ENCODE measurements at places on chromosomes 2 and 18.

DNA sequence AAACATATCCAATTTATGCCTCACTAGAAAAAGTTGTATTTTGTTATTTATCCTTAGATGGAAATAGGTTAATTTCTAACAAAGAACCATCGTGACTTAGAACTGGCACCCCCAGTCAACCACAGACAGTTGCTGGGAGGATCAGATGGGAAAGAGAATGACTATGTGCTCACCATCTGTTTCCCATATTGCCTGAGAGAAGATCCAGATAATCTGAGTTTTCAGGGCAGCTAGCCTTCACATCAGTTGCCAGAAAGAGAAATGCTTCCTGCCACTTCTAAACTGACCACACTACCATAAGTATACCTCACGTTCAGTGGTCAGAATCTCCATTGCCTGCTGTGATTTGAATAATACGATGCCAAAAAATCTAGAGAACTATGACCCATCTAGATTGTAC, 28.4 kb upstream of the NEB start:
- DNase-seq: no peak

DNA sequence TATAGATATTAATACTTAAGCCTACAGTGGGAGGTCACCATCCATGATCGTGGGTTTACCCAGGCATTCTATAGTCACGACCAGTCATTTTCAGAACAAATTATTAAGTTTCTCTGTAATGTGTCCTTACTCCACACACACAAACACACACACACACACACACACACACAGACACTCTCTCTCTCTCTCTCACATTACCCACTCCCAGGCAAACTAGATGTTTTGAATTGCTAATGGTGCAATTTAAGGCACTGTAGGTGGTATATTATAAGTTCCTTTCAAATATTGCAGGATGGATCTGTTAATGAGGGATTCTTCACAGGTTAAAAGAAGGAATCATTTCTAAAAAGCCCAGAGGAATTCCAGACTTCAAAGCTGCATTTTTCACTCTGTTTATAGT, 657.8 kb downstream of the MBD2 start:
- no peak for DNase-seq

DNA sequence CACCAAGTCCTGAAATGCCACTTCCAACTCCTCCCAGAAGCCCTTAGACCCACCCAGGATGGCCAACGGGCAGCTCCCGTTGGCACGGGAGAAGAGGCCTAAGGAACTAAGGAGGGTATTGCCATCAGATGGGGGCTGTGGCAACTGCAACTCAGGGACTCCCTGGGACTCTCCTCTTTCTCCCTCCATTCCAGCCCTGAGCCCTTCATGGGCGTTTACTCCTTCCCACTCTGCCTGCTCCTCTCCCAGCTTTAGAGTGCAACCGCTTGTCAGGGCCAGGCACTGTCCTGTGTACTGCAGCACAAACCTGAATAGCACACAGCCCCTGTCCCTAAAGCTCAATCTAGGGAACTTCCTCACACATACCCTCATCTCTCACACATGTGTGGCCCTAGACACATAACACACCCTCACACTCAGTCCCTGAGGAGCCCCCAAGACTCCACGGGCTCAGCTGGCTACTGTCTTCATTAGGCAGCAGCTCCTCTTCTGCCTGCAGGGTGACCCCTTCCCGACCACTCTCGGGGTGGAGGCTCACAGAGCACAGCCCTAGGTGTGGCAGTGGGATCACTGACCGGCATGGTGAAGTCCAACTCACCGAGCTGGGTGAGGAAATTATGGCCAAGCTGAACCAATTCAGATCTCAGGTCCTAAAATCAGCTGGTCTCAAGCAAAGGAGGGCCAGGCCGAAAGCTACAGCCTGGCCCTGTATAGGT, 316.3 kb downstream of the CELF4 start:
- no peak for DNase-seq

DNA sequence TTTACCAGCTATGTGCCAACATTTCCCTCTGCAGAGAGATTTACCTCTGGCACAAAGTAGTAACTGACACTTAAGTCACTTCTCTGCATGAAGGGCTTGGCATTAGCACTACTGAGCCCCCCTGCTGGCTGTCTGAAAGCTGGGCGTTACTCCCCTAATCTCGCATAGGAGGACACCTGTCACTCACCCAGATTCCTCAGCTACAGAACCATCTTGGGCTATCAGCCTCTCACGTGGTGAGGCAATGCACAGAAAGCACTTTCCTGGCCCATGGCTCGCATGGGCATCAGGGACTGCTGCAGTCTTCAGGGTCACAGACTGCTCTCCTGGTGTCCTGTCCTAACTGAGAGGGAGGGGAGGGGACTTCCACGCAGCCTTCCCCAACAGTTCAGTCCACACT, 12.0 kb downstream of the SERPINE2 start:
- DNase-seq: no peak

GRCh38 chr2:63667132-63667700, 78.5 kb downstream of the MDH1 start:
- no peak for DNase-seq

DNA sequence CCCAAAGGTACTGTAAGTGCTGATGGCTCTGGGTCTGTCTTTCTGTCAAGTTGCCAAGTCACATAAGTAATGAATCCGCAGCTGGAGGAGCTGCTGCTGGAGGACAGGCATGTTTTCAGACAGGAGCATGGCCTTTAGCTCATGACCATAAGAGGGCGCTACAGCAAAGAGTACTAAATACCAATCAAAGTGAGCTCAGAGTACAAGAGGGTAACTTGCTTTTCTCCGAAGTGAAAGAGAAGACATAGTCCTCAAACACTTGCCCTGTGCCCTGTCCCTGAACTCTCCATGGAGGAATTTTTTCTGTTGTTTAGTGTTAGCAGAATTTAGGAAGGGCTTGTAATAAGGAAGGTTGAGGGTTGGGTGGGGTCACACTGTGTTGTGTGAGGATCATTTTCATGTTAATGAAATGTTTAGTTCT, 58.0 kb upstream of the EML6 start:
- no peak for DNase-seq

DNA sequence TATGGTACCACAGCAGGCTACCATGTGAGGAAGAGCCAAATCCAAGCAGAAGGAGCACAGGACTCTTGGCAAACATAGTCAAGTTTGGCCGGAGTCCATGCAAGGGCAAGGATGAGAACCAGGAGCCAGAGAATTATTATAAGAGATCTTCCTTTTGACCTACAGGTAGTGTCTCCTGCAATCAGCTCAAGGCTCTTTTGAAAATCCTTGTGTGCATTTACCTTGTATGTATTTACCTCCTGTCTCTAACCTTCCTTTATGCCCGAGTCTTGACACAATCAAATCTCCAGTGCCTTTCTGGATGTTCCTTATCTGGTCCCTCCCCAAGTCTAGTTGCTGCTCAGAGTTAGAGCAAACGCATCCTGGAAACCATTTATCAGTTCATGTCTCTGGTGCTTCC, 855.0 kb upstream of the CELF4 start:
- no peak for DNase-seq

DNA sequence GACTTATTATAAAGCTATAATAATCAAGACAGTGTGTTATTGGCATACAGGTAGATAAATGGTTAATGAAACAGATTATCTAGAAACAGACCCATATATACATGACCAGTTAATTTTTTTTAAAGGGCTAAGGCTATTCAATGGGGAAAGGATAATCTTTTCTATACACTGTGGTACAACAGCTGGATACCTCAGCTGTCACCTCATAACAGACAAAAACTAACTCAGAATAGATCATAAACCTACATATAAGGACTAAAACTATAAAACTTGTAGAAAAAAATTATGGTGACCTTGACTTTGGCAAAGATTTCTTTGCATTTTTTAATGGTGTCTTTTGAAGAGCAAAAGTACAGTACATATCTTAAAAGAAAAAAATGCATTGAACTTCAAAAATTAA, 30.2 kb downstream of the MAP3K2 start:
- DNase-seq: no peak

DNA sequence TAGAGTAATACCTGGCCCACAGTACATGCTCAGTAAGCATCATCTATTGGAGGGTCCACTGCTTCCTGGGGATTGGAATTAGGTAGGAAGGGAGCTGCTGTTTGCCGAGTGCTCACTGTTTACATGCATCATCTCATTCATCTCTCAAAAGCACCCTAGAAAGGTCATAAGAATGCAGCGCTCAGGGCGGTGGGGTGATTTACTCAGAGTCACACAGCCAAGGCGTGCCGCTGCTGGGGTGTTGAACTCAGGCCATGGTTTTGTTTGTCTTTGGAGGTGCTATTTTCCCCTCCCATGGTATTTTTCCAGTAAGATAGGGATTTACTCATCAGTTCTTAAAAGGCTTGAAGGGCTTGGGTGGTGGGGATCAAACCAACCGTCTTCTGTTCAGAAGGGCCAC, 227.5 kb downstream of the LDLRAD4 start:
- no peak for DNase-seq

DNA sequence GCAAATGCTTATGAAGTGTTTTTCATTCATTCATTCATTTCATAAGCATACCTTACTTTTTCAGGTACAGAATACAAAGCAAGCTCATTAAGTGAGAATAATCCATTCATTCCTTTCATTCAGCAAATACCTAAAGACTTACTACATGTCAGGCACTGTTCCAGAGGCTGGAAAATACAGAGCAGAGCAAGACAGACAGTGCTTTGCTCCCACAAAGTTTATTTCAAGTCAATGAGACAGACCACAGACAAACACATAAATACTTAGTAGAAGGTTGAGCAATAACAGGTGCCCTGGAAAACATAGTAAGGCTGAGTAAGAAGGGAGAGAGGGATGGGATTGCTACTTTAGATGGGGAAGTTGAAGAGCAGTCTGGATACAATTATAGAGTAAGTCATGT, 309.8 kb downstream of the C1D start:
- no peak for DNase-seq

- DNase-seq: no peak
Observed at GRCh38 chr2:10271509-10271908, 31.2 kb upstream of the HPCAL1 start.

DNA sequence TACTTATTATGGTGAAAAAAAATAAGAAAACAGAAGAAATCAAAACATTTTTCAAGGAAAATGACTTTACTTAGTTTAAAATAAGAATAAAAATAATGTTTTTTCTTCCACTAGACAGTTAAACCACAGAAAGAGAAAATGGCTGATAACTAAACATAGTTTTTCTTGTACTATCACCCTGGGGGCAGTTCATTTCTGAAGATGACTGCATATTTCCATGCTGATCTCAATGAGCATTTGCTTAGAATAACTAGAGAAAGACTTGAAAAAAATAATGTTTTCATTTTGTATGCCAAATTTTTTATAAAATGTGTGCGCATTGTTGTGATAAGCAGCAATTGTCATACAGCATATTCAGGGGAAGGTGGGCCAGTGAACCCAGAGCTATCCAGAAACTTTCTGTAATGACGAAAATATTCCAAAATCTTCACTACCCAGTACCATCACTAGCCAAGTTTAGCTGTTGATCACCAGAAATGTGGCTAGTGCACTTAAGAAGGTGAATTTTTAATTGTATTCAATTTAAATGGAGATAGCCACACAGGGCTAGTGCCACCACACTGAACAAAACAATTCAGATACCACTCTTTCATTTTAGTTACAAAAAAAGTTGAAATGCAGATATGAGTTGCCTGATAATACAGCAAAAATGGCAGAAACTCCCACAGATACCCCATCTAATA, 513.4 kb upstream of the NETO1 start:
- DNase-seq: no peak

DNA sequence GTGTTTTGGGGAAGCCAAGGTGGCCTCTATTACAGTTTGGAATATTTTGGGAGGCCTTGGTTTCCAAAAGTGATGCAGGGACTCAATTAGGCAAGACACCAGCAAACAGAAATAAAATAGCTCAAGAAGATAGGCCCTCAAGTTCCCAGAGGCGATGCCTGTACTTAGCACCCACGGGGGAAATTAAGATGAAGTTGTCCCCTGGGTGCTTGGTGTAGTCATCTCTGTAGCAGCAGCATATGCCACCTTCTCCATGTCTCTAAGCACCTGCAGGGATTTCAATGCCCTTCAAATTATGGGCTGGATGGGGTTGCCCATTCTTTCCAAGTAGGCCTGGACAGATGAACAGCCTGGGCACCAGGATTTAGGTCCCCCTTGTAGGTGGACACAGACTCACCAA, 185.0 kb downstream of the CTIF start:
- no peak for DNase-seq

DNA sequence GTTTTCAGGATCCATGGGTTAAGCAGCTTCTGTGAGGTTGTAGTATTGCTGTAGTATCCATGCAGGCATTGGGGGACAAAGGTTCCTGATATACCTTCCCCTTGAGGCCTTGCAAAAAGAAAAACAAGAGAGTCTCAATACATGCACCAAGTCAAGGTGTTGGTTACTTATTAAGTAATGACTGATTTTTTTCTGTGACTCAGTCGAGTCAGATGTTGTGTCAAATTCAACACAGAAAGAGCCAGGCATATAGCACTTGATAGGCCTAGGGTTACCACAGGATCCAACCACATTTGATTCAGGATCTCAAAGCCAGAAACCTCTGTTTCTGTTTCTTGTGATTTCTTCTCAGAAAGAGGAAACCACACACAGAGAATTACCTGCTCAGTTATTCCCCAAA, 24.9 kb upstream of the CD8A start:
- DNase-seq: no peak

DNA sequence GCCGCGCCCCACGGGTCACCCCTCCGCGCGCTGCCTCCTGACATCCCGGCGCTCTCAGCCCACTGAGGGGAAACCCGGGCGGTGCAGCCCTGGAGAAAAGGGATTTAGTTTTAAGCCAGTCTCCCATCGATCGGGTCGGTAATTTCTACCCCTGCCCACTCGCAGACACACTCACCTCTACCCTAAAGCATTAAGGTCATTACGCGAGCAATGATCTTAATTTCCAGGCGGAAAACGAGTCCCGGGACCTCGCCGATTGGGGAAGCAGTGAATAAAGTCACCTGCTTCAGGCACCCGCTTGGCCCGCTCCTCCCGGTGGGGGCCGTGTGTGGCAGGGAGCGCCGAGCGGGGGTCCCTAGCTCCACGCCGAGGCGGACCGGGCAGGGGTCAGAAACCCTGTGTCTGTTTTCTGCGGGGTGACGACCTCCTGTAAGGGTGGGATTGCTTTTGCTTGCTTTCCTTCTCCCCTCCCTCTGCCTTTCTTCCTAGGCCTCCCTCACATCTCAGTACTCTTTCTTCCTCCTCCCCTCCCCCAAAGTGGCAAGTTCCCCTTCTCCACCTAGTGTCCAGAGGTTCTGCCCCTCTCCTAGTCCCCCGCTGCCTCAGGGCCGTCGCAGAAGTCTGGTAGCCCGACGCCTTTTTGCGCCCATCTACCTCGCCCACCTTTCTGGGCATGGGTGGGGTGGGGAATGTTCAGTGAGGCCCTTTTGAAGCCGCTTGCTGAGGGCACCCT, 142.6 kb downstream of the MEIS1 start:
- no peak for DNase-seq

GRCh38 chr2:43927442-43927841, 68.3 kb downstream of the LRPPRC start:
- DNase-seq: no peak
